Caudate nucleus (tissue), 63 donors: ENCODE measurements at places on chromosomes 6 and 20.

GRCh38 chr20:41007481-41007880 is 21.1 kb upstream of the TOP1 start:
- DNase-seq, result no peak

- DNase-seq, result no peak
Observed at GRCh38 chr20:62780204-62780603, 16.1 kb upstream of the MRGBP start.

GRCh38 chr6:67221226-67221625 is 1413.9 kb upstream of the ADGRB3 start:
- no peak for DNase-seq

DNA sequence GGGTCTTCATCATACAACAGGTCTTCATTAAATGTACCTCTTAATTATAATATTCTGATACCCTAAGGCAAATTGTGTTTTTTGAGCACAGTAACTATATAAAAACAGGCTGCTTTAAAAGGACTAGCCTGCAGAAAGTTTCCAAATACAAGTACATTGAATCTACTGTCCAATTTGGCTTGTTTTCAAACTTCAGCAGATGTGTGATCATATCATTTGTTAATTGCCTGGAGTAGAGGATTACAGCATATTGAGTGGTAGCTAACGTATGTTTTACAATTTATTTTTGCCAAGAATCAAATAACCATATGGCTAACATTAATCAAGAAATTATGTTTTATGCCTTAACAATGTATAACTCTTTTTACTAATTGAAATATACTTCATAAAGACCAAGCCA is 12.6 kb downstream of the TINAG start:
- no peak for DNase-seq

DNA sequence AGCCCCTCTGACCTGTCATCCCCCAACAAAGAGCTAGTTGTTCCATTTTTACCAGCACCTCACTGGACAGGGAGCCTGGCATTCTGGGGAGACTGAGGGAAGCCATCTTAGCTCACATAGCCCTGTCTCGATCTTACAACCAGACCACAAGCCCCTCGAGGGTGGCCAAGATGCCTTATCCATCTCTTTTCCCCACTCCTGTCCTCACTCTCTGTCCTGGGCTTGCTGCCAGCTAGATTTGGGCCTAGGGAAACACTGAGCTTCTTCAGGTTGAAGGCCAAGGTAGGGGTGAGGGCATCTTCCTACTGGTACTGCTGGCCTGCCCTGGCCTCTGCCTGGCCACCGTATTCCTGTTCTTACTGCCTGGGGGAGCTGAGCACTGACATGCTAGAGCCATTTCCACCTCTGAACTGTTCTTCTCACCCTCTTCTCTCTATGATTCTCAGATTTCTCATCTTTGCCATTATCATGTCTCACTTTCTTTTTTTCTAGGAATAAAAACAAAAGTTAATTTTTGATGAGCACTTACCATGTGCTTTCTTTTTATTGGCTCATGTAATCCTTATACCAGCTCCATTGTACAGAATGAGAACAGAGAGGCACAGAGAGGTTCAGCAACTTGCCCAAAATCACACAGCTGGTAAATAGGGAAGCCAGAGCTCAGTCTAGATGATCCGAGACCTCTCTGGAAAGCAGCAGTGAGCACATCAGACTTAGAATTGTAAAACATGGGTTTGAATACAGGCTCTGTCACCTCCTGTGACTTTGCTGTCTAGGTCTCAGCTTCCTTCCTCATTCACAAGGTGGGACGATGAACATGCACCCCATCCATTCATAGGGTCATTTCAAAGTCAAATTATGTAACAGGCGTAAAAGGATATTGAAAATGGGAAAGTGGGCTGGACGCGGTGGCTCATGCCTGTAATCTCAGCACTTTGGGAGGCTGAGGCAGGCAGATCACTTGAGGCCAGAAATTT is 28.7 kb downstream of the FGD2 start:
- no peak for DNase-seq

- no peak for DNase-seq
Observed at GRCh38 chr6:130600880-130601341, 226.3 kb upstream of the SMLR1 start.

DNA sequence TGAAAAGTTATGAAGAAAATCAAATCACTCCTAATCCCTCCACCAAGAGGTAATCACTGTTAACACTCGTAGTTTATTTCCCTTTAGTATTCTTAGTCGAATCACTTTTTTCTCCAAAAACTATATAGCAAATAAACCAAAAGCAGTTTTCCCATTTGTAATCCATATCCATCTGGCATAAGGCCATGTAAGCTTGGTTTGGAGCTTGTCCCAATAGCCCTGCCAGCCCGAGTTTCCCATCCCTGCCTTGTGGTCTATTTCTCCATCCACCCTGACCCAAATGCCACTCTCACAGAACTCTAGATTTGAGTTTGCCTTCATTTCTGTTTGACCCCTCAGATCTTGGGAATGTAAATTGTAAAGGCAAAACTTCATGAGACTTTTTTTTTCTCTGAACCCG is 71.8 kb upstream of the DSP start:
- DNase-seq, result no peak

GRCh38 chr6:44189257-44189656 is 27.5 kb upstream of the MYMX start:
- no peak for DNase-seq

- DNase-seq, result no peak
Observed at GRCh38 chr6:167279766-167280446, 11.2 kb upstream of the UNC93A start.

- no peak for DNase-seq
Observed at GRCh38 chr6:46370622-46371021, 120.6 kb downstream of the RCAN2 start.

DNA sequence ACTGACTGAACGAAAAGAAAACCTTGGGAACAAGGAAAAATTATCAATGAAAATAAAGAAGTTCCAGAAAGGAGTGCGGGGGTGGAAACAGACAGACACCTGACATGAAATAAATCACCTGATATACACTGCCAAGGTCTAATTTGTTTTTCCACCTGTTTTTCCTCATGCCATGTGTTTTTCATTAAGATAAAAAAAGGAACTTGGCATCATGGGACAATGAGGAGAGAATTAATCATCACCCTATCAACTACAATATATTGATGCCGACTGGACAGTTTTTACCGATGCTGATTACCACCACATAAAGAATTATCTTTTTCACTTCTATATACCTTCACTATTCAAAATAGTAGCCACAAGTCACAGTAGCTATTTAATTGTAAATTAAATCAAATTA is 233.2 kb downstream of the ARHGAP18 start:
- no peak for DNase-seq

GRCh38 chr6:116176596-116176995 is 50.7 kb upstream of the COL10A1 start:
- DNase-seq, result no peak

DNA sequence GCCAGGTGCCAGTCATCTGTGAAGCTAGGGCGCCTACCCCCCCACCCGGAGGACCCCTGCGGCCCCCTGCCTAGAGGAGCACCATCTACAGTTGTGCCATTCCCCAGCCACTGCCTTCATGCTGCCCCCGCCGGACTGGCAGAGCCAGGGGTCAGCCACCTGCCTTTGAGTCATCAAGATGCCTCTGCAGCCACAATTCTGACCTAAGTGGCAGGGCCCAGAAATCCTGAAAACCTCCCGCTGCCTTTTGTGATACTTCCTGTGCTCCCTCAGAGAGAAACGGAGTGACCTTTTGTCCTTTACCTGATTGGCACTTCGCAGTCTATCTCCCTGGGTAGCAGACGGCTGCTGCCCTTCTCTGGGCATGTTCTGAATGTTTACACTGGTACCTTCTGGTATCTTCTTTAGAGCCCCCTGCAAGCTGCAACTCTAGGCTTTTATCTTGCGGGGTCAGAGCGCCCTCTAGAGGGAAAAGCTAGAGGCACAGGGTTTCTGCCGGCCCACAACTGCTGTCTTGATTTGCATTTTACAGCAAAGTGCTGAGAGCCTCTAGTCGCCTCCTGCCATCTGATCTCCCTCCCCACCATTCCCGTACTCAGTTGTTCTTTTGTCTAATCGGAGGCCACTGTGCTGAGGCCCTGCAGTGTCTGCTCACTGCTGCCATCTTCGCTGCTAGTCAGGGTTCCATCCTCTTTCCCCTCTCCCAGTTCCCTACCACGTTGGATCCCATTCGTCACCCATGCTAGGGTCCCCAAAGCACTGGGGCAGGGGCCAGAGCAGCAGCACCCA is 26.9 kb downstream of the SPATA2 start:
- DNase-seq, result peak; percentile 71

- no peak for DNase-seq
Observed at GRCh38 chr20:1694672-1695071, 37.1 kb upstream of the SIRPG start.

DNA sequence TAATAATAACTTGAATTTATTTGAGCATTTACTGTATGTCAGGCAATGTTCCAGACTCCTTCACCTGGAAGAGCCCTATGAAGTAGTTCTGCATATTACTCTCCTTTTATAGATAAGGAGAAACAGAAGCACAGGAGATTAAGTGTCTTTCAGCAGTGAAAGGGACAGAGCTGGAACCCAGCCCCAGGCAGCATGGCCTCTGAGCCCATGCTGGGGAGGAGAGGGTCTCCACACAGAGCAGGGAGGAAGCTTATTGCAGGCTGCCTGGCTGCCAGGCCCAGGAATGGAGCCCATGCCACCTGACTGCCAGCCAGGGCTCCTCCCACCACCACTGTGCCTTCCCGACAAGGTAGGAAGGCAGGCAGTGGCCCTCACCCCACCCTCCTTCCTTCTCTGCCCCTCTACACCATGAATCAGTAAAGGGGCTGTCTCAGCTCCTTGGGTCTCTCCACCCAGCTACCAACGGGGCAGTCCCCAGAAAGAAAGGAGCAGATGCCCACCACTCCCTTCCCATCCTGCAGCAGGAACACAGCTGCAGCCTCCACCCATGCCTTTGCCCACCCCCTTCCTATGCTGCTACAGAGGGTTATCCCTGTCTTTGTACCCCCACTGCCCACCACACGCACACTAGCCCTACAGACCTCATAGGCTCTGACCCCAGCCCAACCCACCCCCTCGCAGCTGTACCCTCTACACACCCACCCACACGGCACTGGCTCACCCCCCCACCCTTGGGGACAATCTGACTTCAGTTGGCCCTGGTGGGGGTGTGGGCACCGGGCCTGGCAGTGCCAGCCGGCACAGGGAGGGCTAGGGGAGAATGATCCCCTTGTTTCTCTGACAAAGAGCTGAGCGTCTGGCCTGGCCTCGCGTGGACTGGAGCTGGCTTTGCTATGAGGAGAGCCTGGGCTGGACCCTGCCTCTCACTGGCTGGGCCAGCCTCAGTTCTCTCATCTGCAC is 41.8 kb downstream of the TFEB start:
- DNase-seq, result no peak

DNA sequence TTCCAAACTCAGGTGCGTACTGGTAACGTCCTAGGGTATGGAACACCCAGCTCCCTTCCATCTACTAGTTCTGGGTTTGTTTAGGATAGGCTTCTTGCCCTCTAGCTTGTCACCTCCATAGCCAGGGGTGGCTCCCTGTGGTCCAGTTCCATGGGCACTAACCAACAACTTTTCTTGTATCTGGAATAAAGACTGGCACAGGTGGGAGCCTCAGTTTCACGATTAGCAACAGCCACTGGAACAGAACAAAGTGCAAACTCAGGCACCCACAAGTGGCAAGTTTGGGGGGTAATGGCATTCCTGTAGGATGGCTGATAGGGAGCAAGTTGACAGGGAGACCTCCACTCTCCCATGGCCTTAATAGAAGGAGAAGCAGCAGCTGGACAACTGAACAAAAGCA is 5.6 kb upstream of the APMAP start:
- DNase-seq, result no peak

GRCh38 chr20:30922129-30922528 is 335.3 kb upstream of the DEFB115 start:
- no peak for DNase-seq

GRCh38 chr20:2093159-2093781 is 8.4 kb upstream of the STK35 start:
- DNase-seq, result no peak

GRCh38 chr6:35218021-35218420 is 4.3 kb downstream of the SCUBE3 start:
- DNase-seq, result no peak

GRCh38 chr6:85403331-85404015 is 46.4 kb upstream of the NT5E start:
- DNase-seq, result no peak

DNA sequence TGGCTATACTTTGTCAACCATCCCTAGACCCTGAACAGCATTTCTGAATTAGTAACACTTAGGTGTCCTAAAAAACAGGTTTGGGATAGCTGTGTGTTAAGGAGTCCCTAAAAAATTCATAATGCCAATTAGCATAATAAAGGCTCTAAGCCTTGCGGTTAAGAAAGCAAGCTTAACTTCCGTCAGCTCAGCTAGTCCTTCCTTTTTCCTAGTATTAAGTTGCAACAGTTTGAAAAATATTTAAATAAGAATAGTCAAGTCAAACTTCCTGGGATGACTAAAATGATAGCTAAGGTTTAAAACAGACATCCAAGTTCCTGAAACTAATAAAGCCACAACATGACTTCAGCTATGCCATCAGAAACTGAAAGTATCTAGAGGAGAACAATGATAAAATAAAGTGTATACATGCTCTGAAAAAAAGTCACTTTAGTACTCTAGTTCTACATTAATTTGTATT is 3.5 kb downstream of the AKIRIN2 start:
- no peak for DNase-seq

DNA sequence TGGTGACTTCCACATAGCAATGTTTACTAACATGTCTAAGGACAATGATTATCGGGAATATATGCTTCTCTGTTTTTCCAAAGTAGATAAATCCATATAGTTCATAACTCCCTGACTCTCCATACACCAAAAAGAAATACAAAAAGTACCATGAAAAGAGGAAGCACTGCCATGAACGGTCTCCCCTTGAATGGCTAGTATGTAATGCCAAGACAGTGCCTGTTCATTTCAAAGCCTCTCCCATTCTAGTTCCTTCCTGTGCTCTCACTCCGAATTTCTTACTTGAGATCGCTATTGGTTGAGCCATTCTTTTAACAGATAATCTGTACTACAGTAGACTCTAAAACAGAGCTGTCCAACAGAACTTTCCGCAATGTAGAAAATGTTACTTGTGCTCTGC is 54.8 kb upstream of the EDN1 start:
- no peak for DNase-seq

DNA sequence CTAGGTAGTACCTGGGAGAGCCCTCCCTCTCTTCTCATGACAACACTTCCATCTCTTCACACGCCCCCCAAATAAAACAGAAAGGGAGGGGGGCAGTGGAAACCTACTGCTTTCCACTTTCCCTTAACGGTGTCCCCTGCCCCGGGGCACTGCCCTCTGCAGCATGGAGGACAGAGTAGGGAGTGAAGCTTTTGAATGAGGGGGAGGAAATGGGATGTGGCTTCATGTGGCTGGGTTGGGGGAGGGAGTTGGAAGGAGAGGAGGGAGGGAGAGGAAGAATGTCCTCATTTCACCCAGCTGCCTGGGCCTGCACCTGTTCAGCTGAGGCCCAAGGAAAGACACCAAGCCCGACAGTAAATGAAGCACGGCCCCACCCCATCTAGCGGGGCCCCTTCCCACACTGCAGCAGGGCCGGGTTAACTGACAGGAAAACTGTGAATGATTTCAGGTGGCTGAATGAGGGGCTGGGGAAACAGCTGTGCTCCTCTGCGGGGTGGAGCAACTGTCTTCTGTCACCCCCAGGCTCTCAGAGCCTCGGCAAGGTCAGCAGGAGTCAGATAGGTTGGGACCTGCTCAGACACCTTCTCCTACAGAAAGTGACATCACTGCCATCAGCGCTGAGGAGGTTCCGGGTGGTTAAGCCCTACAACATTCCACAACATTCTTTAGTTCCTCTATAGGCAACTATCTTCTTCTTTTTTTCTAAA is 40.0 kb upstream of the TAF8 start:
- DNase-seq, result no peak
